Stimulated activated CD8-positive, alpha-beta memory T cell treated with anti-CD3 and anti-CD28 coated beads, Interleukin-7, amount 100 ng/mL, for 48 hours (primary cell): ENCODE measurements at places on chromosomes 5 and 9.

- no peak for DNase-seq
Observed at GRCh38 chr5:82851471-82851870, 225.7 kb downstream of the TMEM167A start.

DNA sequence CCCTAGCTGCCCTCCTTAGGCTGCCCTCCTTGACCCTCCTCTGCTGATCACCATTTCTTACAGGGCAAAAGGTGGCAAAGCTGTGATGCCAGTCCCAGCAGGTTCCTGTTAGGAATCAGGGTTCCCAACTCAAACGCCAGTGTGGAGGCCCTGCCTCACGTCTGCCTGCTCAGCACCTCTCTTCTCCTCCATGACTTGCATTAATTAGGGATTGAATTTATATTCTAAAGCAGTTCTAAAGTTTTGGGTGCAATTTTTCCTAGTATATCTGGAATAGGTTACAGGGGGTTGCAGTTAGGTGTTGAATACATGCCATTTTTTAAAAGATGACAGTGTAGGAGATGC lies 13.2 kb upstream of the PLEKHG4B start:
- no peak for DNase-seq

DNA sequence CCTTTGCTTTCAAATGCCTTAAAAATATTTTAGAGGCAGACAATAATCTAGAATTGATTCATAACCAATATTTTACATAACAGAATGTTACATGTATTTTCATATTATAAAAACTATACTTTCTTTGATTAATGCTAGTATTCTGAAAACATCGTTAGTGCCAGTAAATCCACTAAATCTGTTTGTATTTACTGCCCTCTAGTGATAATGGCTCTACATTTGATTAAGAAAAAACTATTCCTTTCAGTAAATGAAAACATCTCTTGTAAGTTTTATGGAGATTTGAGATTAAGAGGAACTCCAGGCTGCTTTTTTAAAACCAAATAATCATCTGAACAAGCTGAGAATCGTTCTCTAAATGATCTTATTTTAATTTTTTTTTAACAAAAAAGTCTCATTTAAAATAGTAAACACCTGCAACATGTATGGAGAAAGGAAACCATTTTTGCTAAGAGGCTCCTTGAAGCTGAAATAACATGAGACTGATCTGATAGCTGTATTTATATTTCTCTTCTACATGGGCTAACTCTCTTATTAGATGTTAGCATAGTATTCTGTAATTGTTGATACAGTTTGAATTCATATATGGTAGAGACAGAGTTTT lies 424.7 kb downstream of the RAB3C start:
- no peak for DNase-seq

- no peak for DNase-seq
Observed at GRCh38 chr9:136794281-136794999, 1.7 kb upstream of the CCDC183 start.

- no peak for DNase-seq
Observed at GRCh38 chr9:26324786-26325443, 567.7 kb downstream of the CAAP1 start.

GRCh38 chr9:35103660-35104191 lies 795 bp upstream of the STOML2 start:
- no peak for DNase-seq

GRCh38 chr5:173804579-173804978 lies 83.6 kb upstream of the CPEB4 start:
- no peak for DNase-seq

- DNase-seq: no peak
Observed at GRCh38 chr9:94952565-94953373, 226.3 kb downstream of the AOPEP start.
